ENCODE measurements at places on chromosomes 2 and 18. TPM values are rescaled to one million over a fixed set of nuclear protein-coding genes. Genes with fewer than 3 reads are reported as not detected.

Gene ANO7
- total RNA-seq: 0.12 TPM

Gene CD207
- not detected for total RNA-seq

Gene SNTG2
- 0.60 TPM for total RNA-seq

Gene C2orf78
- not detected for total RNA-seq

- no peak for ATAC-seq
Measured at GRCh38 chr18:77557046-77557587, 307.5 kb downstream of the GALR1 start.

- no peak for ATAC-seq
Measured at GRCh38 chr2:46160326-46160725, 136.9 kb upstream of the EPAS1 start.

DNA sequence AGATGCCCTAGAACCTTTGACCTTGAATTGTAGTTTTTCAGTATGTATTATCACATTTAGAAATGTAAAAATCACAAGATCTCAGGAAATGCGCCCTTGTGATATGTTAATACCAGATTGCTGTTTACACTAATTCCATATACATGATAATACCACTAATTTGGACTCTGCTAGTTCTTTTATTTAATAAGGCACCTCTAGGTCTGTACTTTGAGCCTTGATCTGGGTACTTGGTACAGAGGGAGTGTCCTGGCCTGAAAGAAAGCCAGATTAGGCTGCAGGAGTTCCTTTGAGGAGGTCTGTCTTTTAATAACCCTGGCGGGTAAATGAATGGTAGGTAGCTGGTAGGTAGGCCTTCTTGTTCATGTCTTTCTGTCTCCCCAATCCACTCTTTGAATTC lies 26.3 kb downstream of the PLEKHA3 start:
- no peak for ATAC-seq

- peak; percentile 39 for ATAC-seq
Measured at GRCh38 chr18:45687621-45688020, 36.4 kb upstream of the SLC14A1 start.

GRCh38 chr2:101124643-101125366 lies 26.4 kb downstream of the TBC1D8 start:
- ATAC-seq: peak; percentile 75

GRCh38 chr2:195561116-195561921 lies 95.7 kb upstream of the SLC39A10 start:
- ATAC-seq: peak; percentile 31

- ATAC-seq: no peak
Measured at GRCh38 chr2:198710562-198710961, 747.2 kb downstream of the SATB2 start.
